Activated T-helper 17 cell treated with anti-CD3 and anti-CD28 coated beads, Interleukin-2, amount 50 U/mL, for 72 hours (primary cell): ENCODE measurements at places on chromosomes 12 and 14. TPM values are rescaled to one million over a fixed set of nuclear protein-coding genes. Genes with fewer than 3 reads are reported as not detected.

The TAS2R7 gene
- total RNA-seq: not detected

The SLC6A13 gene
- total RNA-seq: 0.32 TPM

The ESR2 gene
- total RNA-seq: 0.56 TPM

The APOF gene
- not detected for total RNA-seq

The NUDT14 gene
- 18.3 TPM for total RNA-seq

The NKX2-1 gene
- not detected for total RNA-seq

The KRT1 gene
- total RNA-seq: not detected

The PLA2G1B gene
- not detected for total RNA-seq

DNA sequence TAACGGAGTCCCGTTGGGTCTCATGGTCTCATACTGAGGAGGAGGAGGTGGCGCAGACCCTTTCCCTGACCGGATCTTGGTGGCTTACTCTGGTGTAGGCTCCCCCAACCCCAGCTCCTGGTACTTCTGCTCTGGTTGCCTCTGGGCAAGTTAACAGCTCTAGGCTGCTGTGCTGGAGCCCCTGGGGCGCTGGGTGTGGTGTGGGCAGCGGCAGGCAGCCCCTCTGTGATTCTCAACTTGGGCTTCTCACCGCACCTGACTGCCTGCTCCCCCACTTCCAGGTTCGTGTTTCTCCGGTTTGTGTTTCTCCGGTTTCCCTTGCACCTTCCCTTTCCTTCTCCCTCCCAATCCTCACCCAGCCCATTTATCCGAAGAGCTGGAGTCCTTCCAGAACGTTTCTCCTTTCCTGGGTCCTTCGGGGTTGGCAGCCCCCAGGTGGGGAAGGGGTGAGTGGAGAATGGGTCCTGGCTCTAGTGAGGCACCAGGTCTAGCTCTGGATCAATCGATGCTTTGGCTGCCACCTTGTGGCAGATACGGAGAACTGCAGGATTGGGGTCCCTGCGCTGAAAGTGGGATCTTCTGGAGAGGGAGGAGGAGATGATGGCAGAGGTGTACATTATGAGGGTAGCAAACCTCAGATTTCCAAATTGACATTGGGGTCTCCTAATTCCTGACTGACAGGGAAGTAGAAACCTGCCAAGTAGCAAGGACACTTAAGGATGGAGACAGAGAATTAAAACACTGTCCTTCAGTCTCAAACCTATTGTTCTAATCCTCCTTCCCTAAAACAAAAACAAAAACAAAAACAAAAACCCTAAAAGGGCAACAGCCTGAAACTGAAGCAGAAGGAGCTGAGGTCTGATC lies 8.3 kb downstream of the CISTR start:
- peak; percentile 65 for ATAC-seq

- ATAC-seq: no peak
Measured at GRCh38 chr12:55549302-55549701, at the start of gene OR6C4. TSS of gene OR6C4 (plus strand) at chr12:55549602. CDS start at chr12:55551227, 1,625 bp downstream.

GRCh38 chr12:49537231-49537751 lies 1.5 kb upstream of the KCNH3 start:
- no peak for ATAC-seq

GRCh38 chr12:15152868-15153267 lies 68.3 kb downstream of the RERG start:
- ATAC-seq: no peak

DNA sequence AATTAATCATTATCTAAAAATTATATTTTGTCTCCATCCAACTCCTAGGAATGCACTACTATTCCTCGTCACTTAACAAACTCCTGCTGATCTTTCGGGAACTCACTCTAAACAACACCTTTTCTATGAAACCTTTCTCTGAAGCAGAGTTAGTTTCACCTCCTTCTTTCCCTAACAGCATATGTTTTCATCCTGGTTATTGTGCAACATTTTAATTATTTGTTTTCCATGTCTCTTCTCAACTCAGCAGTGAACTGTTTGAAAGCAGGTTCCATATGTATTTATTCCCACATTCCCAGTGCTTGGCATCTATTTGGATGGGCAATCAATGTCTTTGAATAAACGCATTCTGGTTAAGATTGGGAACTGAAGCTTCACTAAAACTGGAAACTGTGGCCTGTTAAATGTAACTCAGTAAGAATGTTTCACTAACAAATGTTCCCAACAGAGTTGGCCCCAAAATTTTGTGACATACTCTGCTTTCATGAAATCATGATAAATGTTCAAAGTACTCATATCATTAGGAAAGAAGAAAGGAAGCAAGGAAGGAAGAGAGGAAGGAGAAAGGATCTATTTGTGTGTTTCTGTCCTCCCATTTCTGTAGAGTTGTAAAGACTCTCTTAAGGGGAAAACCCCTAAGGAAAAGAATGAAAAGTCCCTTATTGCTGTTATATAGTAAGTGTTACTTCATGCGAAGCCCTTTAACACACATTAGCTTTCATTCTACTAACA lies 13.9 kb upstream of the LGR5 start:
- no peak for ATAC-seq
